ENCODE measurements at places on chromosomes 2 and 18. TPM values are rescaled to one million over a fixed set of nuclear protein-coding genes. Genes with fewer than 3 reads are reported as not detected.

The OSR1 gene
- total RNA-seq = 0.70 TPM

The SCN2A gene
- 0.33 TPM for total RNA-seq

The PJVK gene
- 2.3 TPM for total RNA-seq

The PIK3C3 gene
- 18.1 TPM for total RNA-seq

The TUBB8B gene
- total RNA-seq = not detected

The ELOA2 gene
- not detected for total RNA-seq

The MGAT4A gene
- total RNA-seq = 17.3 TPM

The MSH2 gene
- total RNA-seq = 4.7 TPM

The ATOH8 gene
- 0.33 TPM for total RNA-seq

The ZSWIM2 gene
- not detected for total RNA-seq

DNA sequence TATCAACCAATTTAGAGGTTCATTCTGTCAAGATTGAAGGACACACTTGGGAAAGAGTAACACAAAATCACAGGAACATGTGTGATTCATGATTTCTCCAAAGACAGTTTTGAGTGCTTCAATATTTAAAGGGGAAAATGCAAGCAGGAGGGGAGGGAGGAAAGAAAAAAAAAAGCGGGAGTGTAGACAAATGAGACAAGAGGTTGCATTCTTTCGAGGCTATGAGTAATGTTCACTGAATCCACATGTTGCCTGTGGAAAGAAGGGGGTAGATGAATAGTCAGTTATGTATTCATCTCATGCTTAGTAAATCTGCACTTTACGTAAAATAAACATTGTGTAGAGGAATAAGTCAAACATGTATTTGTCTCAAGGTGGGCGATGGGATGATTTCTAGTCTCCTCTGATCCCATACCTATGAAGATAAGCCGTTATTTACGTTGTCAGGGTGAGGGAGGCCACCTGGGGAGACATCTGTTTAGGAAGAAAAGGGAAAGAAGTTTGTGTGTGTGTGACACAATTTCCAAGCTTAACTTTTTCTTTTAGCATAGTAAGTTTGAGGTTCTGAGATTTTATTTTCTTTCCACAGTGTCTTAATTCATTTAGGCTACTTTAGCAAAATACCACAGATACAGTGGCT, 211.0 kb upstream of the ZC3H15 start:
- H3K27ac ChIP-seq = no peak overlapping the region
- H3K4me3 ChIP-seq = no peak overlapping the region
- no peaks in the 10 kb centered on the region for H3K36me3 ChIP-seq
- no peaks in the 10 kb centered on the region for H3K27me3 ChIP-seq
- no peaks in the 10 kb centered on the region for H3K4me1 ChIP-seq
- no peak for DNase-seq

DNA sequence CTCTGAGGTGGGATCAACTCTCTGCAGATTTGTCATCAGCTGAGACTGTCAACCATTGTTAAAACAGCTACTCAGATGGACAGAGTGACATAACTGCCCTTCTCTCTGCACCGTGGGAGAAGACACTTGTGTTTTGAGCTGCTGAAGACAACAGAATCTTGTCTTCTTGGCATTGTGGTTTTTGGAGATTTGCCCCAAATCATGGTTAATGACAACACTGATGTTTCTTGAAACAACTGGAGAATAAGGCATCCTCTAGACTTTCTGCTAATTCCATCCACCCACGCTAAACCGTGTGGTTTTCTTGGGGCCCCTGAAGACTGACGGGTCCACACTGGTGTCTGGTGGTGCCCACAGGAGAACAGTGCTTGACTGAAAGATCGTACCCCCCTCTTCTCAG, 39.5 kb downstream of the SH3BP4 start:
- peaks cover 2% of the 10 kb centered on the region for H3K36me3 ChIP-seq
- no peak overlapping the region for H3K27ac ChIP-seq
- peaks cover 26% of the 10 kb centered on the region for H3K4me1 ChIP-seq

DNA sequence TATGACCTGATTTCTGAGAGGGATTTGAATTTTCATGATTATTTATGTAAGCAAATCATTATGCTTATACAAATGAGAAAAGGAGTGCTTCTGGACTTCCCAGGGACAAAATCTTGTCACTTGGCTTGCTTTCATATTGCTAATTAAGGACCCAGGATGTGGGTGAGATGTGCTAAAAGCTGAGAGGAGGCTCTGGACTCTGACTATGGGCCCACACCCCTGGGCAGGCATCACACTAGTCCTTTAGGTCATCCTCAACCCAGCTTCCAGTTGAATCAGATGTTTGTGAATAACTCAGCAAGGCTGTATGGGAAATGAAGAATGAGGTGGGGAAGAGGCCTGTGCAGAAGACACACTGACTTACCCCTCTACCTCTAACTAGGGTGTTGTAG, 11.9 kb downstream of the IL1B start:
- DNase-seq = no peak
- H3K4me1 ChIP-seq = peaks cover 26% of the 10 kb centered on the region
- no peak overlapping the region for H3K4me3 ChIP-seq
- no peaks in the 10 kb centered on the region for H3K27me3 ChIP-seq
- peak overlapping the region; percentile 78 for H3K27ac ChIP-seq
- H3K36me3 ChIP-seq = no peaks in the 10 kb centered on the region

DNA sequence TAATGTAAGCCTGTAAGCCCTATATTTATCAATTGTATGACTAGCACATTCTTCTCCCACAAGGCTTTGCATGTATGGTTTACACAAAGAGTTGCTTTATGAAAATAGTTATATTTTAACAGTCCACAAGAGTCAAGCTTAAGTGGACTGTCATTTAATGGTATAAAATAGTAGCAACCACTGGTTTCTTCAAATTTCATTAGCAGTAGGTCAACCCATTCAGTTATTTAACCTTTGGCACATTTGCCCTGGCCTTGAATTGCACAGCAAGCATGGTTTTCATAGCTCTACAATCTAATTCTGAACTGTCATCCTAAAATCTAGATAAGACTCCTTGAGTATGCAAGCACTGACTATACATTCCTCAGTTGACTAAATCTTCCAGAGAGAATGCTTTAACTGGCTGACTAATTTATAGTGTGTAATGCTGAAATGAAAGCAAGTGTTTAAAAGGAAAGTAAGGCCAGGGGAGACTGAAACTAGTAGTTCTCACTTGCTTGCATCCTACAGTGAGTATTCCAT, 1.8 kb downstream of the DPP4 start:
- no peak overlapping the region for H3K27ac ChIP-seq
- no peaks in the 10 kb centered on the region for H3K27me3 ChIP-seq
- H3K4me3 ChIP-seq = peak overlapping the region; percentile 8
- no peak for DNase-seq
- no peaks in the 10 kb centered on the region for H3K36me3 ChIP-seq

- H3K4me1 ChIP-seq = no peaks in the 10 kb centered on the region
- H3K27ac ChIP-seq = no peak overlapping the region
- H3K36me3 ChIP-seq = peaks cover 5% of the 10 kb centered on the region
- no peak overlapping the region for H3K4me3 ChIP-seq
- H3K27me3 ChIP-seq = no peaks in the 10 kb centered on the region
- DNase-seq = no peak
These were observed 171.8 kb downstream of the EIPR1 start for GRCh38 chr2:3205845-3206244.

- no peaks in the 10 kb centered on the region for H3K4me1 ChIP-seq
- H3K27ac ChIP-seq = peak overlapping the region; percentile 71
- no peak overlapping the region for H3K4me3 ChIP-seq
These were observed 290.8 kb downstream of the CCDC85A start for GRCh38 chr2:56474412-56475158.

GRCh38 chr2:238925816-238926521, 78.1 kb downstream of the TWIST2 start:
- H3K4me3 ChIP-seq = no peak overlapping the region
- H3K36me3 ChIP-seq = no peaks in the 10 kb centered on the region
- no peaks in the 10 kb centered on the region for H3K27me3 ChIP-seq
- DNase-seq = no peak
- H3K27ac ChIP-seq = no peak overlapping the region
- no peaks in the 10 kb centered on the region for H3K4me1 ChIP-seq
